GM23248 (cell line): ENCODE measurements at places on chromosomes 16 and 17. TPM values are rescaled to one million over a fixed set of nuclear protein-coding genes. Genes with fewer than 3 reads are reported as not detected.

ABCC11 gene
- total RNA-seq = 0.76 TPM in 1 of 2 replicates, not detected in the other

MT1E gene
- total RNA-seq = 178 TPM in 2 replicates

SECTM1 gene
- 1.4 and 3.0 TPM in 2 replicates for total RNA-seq

EVI2B gene
- 0.22 TPM in 1 of 2 replicates, not detected in the other for total RNA-seq
